ENCODE measurements at places on chromosomes 16 and 17.

DNA sequence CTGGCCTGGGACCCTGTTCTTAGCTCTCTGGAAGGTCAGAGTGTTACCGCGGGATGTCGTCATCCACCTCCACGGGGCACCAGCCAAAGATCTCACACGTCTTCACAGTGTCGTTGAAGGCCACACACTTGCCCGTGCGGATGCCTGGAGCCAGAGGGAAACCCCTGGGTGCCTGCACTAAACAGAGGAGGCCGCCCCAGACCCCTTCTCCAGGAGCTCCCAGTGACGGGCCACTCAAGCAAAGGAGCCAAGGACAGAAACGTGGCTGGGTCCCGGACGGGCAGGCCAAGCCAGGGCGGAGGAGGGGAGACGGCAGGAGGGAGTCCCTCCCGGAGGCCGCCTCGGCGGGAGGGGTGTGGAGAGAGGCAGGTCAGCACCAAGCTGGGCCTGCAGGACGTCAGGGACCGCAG is 11.0 kb upstream of the CAMKK1 start:
- DNase-seq, result no peak

GRCh38 chr16:81818905-81819304 is 39.8 kb downstream of the PLCG2 start:
- DNase-seq, result no peak

GRCh38 chr17:8125947-8126490 is 2.1 kb upstream of the HES7 start:
- DNase-seq, result peak; percentile 41

- peak; percentile 90 for DNase-seq
Observed at GRCh38 chr16:81696961-81697615, 82.0 kb upstream of the PLCG2 start.

- peak; percentile 82 for DNase-seq
Observed at GRCh38 chr16:29678691-29679267, at the start of gene QPRT. Gene QPRT, plus strand, starts transcription at chr16:29679180. Its CDS starts 18 bp downstream, at chr16:29679198.

DNA sequence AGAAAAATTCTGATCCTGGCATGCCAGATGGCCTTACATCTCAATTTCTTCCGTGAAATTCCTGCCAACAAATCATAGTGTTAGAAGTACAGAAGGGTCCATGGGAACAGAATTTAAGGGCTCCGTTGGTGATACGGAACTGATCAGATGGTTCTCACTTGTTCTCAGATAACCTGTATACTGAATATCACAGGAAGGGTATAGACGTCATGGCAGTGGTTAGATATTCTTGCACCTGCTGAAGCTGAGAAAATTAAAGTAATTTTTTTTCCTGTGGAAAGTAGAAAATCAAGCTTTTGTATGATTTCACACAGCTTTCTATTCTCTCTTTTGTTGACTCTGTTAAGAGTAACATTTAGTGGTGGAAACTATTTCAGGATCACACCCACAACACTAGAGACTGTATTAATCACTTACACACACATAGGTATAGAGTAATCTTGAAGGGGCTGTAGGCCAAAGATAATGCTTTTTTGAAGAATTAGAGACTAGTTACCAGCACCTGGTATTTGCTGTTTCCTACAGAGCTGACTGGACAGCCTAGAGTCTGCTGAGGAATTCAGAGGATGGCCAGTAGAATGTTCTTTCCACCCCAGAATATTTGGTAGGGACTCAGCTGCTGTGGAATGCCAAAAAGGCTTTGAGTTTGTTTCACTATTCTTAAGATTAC is 7.5 kb downstream of the TENT4B start:
- peak; percentile 51 for DNase-seq

DNA sequence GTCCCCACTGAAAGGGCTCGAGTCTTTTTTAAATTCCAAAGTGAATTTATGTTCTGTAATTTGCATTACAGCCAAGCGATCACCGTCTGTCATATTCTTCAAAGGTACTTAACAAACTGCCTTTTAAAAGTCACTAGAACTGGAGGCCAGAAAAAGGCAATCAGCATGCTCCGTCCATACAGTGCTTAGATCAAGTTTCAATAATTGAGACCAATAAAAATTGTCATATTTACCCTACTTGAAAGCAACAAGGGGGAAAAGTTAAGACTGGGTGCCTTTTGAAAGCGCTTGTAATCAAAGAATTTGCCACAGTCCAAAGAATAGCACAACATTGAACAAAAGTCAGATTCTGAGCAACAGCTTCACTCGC is 9.0 kb upstream of the ZFHX3 start:
- no peak for DNase-seq
